ENCODE measurements at places on chromosomes 12 and 14.

DNA sequence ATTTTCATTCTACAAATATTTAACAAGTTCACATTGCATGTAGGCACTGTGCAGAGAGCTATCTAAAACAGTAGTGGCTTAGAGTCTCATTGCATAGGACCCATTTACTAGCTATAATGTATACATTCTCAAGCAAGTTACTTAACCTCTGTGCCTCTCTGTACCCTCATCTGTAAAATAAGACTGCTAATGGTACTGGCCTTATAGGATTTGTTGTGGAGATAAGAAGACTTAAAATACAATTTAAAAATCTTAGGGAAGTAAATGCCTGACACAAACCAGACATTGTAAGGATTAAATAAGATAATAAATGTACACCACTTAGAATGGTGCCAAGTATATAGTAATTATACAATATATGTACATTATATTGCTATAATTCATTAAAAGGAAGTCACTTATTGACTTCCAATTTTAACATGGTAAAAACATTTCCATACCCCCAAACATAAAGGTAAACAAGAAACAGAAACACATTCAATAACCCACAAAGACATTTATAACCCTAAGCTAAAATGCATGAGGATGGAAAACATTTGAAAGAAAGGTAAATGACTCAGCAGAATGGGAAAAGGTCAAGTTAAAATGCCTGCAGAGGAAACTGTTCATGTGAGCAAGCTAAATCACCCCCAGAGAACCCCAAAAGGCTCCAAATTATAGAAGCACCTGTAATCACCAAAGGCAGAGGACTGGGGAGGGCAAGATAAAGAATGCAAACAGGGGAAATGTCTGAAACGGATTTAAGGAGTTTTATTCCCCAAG is 30.8 kb downstream of the RPS6KA5 start:
- DNase-seq, result no peak

GRCh38 chr12:118102609-118103008 is 1.2 kb downstream of the VSIG10 start:
- DNase-seq, result no peak

GRCh38 chr12:11822081-11822834 is 172.8 kb downstream of the ETV6 start:
- DNase-seq, result no peak

DNA sequence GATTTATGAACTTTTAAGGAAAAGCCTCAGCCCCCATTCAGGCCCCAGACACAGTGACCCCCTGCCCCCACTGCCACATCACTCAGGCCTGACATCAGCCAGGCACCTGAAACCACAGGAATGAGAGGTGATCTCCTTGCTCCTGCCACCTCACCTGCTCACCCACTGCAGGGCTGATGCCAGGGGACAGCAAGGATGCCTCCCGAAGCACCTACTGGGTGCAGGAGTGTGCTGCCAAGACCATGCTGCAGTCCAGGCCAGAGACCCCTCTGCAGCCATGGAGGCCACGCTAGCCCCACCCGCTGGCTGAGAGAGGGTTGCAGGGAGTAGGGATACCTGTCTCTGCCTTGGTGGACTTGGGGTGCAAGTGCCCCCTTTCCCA is 18.6 kb upstream of the KRT7 start:
- DNase-seq, result no peak

DNA sequence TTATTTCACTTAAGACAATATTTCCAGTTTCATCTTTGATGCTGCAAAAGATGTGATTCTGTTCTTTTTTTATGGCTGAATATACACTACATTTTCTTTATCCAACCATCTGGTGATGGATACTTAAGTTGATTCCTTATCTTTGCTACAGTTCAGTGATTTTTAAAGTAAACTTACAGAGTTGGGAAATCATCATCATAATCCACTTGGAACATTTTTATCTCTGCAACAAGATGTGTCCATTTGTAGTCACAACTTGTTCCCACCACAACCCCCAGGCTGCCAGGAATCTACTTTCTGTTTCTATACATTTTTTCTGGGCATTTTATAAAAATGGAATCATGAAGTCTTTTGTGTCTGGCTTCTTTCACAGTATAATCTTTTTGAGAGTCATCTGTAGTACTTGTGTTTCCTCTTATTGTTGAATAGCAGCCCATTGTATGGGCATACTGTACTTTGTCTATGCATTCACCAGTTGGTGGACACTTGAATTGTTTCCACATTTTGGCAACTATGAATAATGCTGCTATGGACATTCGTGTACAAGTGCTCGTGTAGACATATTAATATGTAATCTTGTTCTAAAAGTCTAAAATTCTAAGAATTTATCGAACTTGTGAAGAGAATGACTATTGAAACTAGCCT is 212.5 kb upstream of the DDHD1 start:
- no peak for DNase-seq

- DNase-seq, result no peak
Measured at GRCh38 chr14:101859538-101859902, 98.0 kb downstream of the PPP2R5C start.

- DNase-seq, result no peak
Measured at GRCh38 chr12:452667-453210, 7.0 kb upstream of the B4GALNT3 start.

DNA sequence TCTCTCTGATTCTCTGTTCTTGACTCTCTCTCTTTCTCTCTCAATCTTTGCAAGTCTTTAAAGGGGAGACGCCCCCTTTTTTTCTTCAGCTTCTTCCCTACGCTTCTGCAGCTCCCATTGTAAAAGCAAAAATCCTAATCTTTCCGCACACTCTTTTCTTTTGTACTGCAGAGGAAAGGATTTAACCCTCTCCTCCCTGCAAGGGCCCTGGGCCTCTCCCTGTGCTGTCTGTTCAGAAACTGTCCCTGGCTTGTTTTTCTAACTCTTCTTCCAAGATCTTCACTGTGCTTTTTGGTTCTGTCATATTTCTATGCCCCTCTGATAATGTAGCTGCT is 10.9 kb upstream of the SALL2 start:
- DNase-seq, result no peak

- DNase-seq, result peak; percentile 55
Measured at GRCh38 chr12:19739195-19739776, 300.0 kb downstream of the AEBP2 start.

GRCh38 chr14:54568821-54569595 is 2.1 kb downstream of the SAMD4A start:
- DNase-seq, result no peak

DNA sequence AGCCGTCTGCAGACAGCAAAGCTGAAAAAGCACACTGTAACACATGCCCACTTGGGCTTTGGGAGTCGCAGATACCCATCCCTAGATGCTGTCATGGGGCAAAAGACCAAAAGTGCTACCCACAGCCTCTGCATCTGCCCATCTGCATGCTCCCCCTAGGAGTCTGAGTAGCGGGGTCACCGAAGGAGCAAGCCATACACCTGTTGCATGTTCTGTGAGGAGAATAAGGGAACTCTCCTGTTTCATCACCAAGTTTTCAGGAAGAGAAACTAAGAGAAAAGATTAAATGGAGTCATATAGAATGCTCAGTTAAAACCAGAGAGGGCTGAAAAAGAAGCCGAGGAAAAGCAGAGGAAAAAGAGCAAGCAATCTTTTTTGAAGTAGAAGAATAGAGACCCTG is 13.7 kb upstream of the ST8SIA1 start:
- DNase-seq, result no peak

GRCh38 chr14:36238666-36239363 is 62.3 kb upstream of the PTCSC3 start:
- no peak for DNase-seq

- no peak for DNase-seq
Measured at GRCh38 chr12:13256692-13257045, 60.1 kb downstream of the EMP1 start.

GRCh38 chr14:81009346-81009745 is 53.9 kb downstream of the TSHR start:
- no peak for DNase-seq

DNA sequence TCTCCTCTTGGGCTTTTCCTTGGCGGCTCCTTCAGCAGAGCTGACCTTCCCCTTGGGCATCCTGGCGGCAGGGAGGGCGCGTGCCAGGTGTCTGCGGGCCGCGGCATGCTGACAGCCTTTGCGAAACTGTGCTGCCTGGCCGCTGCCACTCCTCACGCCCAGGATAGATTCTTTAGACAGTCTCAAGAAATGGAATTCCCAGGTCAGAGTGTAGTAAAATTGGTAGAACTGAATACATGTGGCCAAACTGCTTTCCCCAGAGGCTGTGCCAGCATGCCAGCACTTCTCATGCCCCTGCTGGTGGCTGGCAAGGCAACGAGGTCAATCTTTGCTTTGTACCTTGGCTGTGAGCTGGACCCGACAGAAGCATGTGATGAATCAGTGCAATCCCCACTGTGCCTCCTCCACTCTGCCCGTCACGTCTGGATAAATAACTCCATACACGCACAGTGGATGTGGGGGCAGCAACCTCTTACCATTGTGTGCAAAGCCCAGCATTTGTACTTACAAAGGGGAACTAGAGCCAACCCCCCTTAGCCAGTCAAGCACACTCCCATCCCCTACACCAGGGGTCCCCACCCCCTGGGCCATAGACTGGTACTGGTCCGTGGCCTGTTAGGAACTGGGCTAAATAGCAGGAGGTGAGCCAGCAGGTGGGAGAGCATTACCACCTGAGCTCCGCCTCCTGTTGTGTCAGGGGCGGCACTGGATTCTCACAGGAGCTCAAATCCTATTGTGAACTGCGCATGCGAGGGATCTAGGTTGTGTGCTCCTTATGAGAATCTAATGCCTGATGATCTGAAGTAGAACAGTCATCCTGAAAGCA is 90.9 kb downstream of the ACTN1 start:
- DNase-seq, result no peak

GRCh38 chr12:95304673-95305198 is 87.1 kb downstream of the VEZT start:
- DNase-seq, result no peak

DNA sequence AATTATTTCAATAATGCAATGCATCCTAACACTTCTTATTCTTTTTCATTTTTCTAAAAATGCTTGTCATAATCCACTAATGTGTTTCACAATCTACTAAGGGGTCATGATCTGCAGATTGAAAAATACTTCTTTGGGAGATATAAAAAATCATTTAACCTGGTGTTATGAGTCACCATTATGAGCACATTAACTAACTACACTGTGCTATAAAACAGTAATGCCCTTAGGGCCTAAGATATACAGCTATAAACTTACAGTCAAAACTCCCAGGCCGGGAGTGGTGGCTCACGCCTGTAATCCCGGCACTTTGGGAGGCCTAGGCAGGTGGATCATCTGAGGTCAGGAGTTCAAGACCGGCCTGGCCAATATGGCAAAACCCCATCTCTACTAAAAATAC is 14.2 kb downstream of the ATXN2 start:
- DNase-seq, result no peak

DNA sequence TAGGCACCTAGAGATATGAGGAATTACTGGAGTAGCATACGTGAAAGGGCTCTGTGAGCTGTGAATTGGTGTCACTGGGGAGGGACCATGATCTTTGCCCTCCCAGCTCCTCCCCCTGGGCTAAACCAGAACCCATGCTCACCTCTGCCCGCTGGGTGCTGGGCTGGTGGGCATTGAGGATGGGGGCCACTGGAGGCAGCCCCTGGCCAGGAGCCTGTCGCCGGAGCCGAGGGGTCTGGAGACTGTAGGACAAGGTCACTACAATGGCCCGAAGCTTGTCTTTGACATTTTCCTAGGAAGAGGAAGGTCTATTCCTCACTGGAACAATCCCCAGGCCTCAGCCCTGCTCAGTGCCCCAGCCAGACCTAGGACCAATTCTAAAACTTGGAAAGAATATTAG is 11.6 kb downstream of the ITGA7 start:
- no peak for DNase-seq

DNA sequence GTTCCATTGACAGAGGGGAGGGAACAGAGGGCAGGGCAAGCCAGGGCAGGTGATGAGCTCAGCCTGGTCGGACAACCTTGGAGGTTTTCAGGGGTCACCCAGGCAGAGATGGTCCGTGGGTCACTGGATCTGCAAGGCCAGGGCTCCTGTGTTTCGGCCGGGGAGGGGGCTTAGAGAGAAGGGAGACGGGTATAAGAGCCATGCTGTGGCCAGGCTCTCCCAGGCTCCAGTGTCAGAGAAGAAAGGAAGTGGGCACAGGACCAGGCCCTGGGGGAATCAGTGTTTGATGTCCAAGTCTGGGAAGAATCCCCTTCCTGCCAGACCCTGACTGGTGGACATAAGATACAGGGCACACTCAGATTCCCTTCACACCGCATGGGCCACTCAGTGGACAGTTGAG is 36.9 kb downstream of the DIO3 start:
- DNase-seq, result no peak

- no peak for DNase-seq
Measured at GRCh38 chr12:93137656-93138612, 208.8 kb upstream of the EEA1 start.

- DNase-seq, result no peak
Measured at GRCh38 chr12:20489645-20490044, 121.3 kb downstream of the PDE3A start.

DNA sequence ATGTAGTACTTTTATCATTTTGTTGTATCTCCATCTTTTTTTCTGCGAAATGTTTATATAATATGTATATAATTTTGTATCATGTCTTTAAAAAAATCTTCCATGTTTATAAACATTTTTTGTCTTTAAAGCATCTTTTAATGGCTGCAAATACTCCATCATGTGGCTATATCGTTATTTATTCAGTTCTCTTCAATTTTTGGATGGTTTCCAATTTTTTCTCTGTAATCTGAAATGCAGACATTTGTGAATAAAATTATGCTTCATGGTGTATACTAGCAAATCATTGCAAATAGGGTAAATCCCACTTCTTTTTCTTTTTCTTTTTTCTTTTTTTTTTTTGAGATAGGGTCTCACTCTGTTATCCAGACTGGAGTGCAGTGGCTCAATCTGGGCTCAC is 54.0 kb downstream of the CPSF2 start:
- DNase-seq, result no peak

GRCh38 chr12:118402251-118402650 is 25.9 kb downstream of the SUDS3 start:
- no peak for DNase-seq

GRCh38 chr12:90366286-90366685 is 588.7 kb downstream of the CCER1 start:
- DNase-seq, result no peak

- DNase-seq, result no peak
Measured at GRCh38 chr12:115354007-115354890, 670.3 kb upstream of the TBX3 start.

DNA sequence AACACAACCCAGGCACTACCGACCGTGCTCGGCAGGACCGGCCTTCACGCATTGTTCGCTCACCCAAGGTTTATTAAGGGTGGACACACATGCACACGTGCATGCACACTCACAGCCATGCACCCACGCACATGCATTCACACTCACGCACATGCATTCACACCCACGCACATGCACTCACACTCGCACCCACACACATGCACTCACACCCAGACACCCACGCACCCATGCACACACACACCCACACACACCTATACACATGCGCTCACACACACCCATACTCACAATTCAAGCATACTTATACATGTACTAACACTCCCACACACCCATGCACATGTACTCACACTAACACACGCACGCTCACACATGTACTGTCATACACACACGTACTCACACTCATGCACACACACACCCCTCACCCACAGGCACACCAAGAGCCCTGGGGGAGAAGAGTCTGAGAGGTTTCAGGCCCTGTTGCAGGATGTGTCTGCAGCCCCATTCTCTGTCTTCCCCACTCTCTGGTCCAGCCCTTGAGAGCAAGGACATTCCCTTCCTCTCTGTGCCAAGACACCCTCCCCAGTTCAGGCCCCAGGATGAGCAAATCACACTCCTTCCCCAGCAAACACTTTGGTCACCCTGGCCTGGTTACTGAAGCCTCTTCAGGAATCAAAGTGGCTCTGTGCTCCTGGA is 49.4 kb upstream of the BCL11B start:
- DNase-seq, result no peak
